Ecto neural progenitor cell (in vitro differentiated cells): ENCODE measurements at places on chromosomes 12 and 14.

GRCh38 chr14:33879684-33880286 lies 71.1 kb downstream of the EGLN3 start:
- no peak for DNase-seq

DNA sequence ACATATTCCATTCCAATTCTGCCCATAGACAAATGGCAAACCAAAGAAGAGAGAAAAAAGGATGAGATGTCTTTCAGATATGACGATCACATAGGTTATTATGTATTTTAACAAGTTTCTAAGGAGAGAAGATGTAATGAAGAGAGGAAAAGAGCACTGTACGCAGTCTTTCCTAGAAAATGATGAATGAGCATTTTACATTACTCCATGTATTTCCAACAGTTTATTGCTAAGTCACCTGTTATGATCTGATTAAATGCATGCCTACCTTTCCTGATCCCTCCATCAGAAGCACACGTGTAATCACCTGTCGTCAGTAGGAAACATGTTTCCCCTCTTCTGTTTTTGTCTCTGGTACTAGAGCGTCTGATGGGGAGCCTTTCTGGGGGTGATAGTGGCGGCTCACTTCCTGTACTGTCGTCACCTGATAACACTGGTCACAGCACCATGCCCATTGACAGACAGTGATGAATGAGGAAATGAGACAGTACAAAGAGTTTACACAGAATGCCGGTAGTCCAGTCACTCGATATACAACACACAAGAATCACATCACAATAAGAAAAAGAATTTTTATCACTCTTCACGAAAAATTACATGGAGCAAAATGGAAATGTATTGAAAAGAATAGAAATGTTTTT lies 161.6 kb downstream of the KCNC2 start:
- no peak for DNase-seq

DNA sequence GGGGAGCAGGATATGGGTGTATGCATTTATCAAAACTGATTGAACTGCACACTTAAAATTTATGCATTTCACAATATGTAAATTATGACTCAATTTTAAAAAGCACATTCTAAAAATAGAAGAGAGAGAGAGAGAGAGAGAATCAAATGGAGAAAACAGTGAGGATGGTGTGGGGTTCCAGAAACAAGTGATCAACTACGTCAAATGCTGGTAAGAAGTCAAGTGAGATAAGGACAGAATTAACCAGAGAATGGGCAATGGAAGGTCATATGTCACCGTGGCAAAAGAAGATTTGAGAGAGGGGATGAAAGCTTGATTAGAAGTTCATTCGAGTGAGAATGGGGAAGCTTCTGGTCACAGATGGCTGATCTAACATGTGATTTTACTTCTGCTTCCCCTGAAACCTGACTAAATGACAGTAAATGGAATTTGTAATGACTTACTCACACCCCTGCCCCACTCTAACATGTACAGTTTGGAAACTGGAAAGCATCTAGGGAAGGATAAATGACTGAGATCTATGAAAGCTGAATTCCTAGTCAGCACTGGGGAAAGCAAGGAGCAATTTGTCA lies 276.5 kb upstream of the AMIGO2 start:
- DNase-seq = no peak

- DNase-seq = no peak
These were observed 310.2 kb downstream of the MDGA2 start for GRCh38 chr14:47365233-47365632.

- no peak for DNase-seq
These were observed 1.1 kb downstream of the ATN1 start for GRCh38 chr12:6928703-6929407.

DNA sequence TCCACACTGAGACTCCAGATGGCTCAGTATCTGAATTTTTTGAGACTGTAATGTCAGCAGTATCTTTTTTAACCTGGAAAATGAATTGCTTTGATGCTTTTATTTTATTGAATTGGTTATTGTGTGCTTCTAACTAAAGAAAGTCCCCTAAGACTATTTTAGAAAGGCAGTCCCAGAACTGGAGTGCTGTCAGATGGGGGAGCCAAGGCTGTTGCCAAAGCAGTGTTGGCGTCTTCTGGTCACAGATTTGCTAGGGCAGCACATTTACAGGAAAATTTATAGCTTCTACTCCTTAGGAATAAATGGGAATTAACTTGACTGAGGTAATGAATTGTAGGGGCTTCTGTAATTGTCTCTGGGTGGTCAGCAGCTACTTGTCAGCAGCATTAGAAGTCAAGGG lies 157.1 kb upstream of the ARHGAP5 start:
- no peak for DNase-seq

DNA sequence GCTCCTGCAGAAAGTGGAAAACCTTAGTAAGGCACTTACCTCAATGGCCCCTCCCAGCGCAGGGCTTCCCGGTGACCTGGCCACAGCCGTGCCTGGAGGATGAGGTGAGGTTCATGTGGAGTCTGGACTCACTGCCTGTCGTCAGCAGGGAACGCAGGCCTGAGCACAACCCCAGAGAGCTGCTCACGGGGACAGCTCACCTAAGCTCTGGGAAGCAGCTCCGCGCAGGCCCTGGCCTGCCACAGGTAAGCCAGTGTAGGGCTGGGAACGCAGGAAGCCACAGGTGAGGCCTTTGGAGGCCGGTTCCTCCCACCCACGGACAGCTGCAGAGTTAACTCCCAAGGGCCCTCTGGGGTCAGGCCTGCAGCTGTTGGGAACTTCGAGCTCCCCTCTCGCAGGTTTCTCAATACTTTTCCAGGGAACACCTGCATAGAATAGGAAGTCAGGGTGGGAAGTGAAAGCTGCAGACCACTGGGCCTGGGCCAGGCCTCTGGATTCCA lies 32.7 kb downstream of the ANAPC7 start:
- DNase-seq = no peak

DNA sequence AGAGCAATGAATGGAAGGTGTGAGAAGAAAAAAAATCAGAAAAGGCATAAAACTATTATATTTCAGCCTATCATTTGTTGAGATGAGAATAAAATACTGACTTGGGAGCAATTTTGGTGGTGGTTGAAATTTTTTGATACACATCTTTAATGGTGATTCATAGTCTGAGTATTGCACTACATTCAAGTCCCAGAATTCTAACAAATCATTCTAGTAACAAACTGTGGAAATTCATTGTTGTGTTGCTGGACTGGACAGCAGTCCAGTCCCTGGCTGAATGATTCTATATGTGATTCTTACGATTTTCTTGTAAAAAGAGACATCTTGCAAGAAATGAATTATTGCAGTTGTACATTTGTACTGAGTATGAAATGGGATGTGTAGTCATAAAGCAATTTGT lies 268.6 kb downstream of the TRHDE start:
- DNase-seq = no peak

DNA sequence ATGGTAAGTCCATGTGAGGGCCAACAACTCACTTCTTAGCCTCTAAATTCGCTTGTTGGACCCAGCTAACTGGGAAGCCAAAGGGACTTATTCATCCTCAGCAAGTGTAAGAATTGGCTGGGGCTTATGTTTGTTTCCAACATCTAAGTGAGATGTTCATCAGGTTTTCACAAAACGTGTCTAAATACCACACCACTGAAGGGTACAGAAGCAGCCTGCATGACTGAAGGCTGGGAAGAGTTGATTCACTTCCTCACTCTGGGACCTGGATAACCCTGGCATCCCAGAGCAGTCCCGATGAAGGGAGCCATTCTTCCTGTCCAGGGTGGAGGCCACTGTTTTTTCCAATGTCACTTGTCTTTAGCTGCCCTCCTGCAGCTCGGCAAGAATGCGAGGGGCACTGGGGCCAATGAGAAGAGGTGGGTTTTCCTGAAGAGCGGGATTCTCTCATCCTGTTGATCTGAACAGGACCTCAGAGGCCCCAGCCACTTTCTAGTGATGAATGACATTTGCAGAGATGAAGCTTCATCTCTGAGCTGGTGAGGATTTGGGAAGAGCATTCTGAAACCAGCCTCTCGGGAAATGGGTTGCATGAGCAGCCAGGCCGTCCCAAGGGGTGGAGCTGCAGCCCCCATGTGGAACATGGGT lies 12.2 kb upstream of the COL2A1 start:
- DNase-seq = no peak

GRCh38 chr12:123395236-123395635 lies 11.3 kb downstream of the KMT5A start:
- DNase-seq = no peak

- DNase-seq = no peak
These were observed 115.3 kb downstream of the SEC23A start for GRCh38 chr14:38987781-38988180.

GRCh38 chr12:74897425-74898211 lies 312.0 kb downstream of the KCNC2 start:
- no peak for DNase-seq

GRCh38 chr12:124744659-124745464 lies 118.8 kb downstream of the SCARB1 start:
- DNase-seq = no peak

- DNase-seq = no peak
These were observed 83.8 kb upstream of the METAP2 start for GRCh38 chr12:95390192-95390591.

DNA sequence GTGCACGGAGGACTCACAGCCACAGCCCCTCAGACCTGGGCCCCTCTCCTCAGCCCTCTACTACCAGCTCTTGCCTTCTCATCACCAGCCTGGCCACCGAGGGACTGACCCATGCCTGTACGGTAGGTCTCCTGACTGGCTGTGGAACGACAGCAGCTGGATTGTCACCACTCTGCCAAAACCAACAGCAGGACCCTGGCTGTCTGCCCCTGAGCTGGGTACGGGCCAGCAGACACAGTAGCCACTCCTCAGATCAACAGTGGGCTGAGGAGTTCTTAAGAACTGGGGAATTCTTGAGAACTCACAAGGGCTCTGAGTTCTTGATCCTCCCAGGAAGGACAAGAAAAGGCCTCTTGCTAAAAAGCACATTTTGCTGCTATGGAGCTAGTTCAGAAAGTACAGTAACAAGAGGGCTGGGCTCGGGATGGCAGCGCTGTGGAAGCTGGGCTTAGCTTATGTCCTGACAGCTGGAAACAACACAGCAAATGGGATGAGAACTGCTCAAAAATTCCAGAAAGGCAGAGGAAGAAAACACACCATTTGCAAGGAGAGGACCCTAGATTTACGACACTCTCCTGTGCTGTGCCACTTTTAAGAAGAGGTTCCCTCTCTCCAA lies 176.4 kb downstream of the ANO2 start:
- DNase-seq = no peak

DNA sequence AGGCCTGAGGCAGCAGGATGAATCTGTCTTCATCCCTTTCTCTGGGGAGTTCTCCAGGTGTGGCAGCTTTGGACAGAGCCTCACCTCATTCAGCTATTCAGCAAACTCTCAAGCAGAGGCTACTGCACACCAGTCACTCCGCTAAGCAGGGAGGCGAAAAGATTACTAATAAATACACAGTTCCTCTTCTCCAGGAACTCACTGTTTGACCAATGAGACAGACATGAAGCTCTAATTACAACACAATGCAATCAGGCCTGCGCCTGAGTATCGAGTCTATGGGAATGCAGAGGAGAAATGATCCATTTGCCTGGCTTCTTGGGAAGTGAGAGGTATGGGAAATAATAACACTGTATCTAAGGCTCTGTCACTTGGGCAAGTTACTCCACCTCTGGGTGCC lies 178.1 kb downstream of the CRADD start:
- no peak for DNase-seq

DNA sequence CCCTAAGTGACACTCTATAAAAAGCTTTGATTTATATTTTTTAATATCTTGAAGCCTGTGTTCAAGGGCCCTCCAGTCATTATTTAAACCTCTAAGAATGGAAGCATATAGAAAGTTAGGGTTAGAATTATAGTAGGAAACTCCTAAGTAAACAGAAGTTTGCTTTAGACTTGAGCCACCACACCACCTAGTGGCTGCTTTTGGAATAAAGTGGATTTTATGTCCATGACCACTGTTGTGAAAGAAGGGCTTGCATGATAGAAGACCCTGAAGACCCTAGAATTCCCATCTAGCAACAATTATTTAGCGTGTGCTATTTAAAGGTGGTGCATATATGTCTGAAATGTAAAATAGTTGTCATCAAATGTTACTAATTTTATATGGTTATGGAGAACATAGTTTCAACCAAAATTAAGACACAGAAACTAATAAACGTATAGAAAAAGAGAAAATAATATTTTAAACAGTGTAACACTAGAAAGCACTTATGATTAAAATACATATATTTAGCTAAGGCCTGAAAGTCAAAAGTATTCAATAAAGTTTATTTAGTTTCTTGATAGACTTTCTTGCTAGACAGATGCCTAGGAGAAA lies 21.3 kb downstream of the LRRIQ1 start:
- no peak for DNase-seq

- DNase-seq = no peak
These were observed 91.1 kb upstream of the CLMN start for GRCh38 chr14:95410838-95411237.
